ENCODE measurements at places on chromosomes 7 and 10.

- no peak for DNase-seq
Observed at GRCh38 chr7:70317356-70317755, 719.1 kb downstream of the AUTS2 start.

DNA sequence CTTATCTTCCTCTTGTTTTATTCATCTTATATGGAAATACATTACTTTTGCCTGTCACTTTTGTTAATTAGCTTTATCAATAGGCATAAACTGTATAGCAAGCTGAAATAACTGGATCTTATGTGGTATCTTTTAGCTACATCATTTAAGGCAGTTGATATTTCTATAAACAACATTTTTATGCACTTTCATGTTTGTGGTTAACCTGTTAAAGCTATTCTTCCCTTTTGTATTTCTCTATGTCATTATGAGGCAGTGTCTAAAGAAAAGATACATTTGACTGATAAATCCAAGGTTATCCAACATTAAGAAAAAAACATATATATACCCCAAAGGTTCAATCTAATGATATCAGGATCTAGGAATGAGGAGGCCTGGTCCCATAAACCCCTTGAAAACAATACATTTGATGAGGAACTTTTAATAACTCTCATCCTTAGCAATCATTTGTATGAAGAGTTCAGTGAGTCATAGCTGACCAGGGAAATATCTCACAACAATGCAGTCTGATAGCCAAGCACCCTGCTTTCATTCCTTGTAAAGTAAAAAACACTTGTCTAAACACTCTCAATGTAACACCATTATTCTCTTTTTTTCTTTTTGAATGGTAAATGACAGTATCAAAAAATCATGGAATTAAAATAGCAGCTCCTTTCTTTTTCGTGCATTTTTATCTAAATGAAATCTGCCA, 300.9 kb downstream of the NEBL start:
- no peak for DNase-seq

- DNase-seq = no peak
Observed at GRCh38 chr10:49298671-49298982, 343 bp upstream of the C10orf71 start.

- no peak for DNase-seq
Observed at GRCh38 chr7:82209179-82209747, 234.3 kb downstream of the CACNA2D1 start.

- DNase-seq = no peak
Observed at GRCh38 chr7:33792547-33793105, 112.7 kb upstream of the BMPER start.

GRCh38 chr7:155279787-155280445, 17.8 kb upstream of the INSIG1 start:
- DNase-seq = no peak

DNA sequence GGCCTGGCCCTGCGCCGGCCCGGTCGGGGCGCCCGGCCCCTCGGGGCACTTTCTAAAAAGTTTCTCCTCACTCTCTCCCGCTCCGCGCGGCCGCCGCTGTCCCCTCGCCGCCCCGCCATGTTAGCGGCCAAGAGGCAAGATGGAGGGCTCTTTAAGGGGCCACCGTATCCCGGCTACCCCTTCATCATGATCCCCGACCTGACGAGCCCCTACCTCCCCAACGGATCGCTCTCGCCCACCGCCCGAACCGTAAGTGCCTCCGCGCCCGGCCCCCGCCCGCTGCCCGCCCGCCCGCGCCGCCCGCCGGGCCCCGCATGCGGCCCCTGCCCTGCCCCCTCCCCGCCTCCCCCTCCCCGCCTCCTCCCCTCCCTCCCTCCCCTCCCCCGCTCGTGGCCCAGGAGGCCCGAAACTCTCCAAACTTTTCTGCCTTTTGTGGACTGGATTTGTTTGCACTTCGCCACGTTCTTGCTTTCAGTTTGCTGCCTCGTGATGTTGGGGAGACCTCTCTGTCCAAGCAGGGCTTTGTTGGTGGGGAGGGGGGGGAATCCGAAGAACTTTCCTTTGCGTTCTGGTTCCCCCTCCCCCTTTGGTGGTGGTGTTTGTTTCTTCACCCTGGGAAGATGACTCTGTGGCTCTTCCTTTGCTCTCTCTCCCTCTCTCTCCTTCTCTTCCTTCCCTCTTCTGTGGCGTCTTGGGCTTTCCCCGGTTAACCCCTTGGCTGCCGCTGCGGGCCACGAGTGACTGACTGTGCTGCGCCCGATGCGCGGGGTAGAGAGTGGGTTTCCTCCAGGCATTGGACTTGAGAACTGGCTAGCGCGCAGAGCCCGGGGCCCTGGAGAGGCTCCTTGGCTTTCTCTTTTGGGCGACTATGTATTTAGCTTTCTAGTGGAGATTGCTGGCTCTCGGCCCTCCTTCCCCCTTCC, 1.6 kb downstream of the TCF7L2 start:
- peak; percentile 50 for DNase-seq

- no peak for DNase-seq
Observed at GRCh38 chr7:107207459-107207858, 38.7 kb downstream of the HBP1 start.

DNA sequence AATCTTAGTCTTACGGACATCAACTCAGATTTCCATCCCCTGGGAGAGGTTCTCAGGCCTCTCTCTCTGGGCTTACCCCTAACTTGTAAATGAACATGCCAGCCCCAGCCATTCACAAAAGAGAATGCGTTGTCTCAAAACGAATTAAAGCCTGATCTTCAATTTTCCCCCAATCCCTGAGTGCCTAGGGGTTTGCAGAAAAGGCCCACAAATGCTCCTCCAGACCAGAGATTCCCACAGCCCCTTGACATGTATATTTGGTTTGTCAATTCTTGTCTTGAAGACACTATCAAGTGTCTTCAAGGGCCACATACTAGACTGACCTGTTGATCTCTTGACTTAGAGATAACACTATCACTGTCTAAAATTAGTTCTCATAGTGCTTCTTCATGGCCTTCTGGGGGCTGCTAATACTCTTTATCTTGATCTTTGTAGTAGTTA, 11.9 kb upstream of the HOXA13 start:
- DNase-seq = no peak

- DNase-seq = no peak
Observed at GRCh38 chr10:93408783-93409182, 73.4 kb downstream of the MYOF start.

- no peak for DNase-seq
Observed at GRCh38 chr7:148144827-148145226, 445.7 kb upstream of the C7orf33 start.

DNA sequence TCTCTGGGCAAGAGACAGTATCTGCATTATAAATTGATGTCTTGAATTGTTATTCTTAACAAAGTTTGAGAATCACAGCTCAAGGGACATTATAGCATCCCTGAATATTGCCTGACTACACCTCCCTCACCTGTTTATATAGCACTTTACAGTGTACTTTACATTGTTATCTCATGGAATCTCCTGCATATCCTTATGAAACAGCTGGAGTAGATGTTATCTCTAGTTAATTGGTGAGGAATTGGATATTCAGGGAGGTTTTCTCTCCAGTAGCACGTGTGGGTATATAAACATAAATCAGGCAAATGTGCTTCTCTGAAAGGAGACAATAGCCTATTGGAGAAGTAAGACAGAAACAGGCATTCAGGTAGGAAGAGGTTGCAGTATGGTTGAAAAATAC, 117.2 kb downstream of the SRI start:
- no peak for DNase-seq

DNA sequence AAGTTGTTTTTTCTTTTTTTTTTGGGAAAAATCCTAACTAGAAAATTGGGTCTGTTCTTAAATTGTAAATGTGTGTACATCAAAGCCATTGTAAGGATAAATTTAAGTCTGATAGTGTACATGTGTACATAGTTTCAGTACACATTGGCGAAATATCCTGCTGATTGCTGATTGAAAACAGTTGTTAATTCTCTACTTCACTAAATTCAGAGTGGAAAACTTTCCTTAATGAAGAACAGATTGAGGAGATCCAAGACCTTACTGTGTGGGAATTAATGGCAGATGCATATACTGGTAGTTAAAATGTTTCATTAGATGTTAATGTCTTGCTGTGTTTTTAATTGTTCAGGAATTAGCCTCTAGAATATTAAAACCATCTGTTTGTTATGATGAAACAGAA, 506.0 kb downstream of the AUTS2 start:
- DNase-seq = no peak

- DNase-seq = no peak
Observed at GRCh38 chr10:21297603-21298383, 227.7 kb downstream of the SKIDA1 start.

DNA sequence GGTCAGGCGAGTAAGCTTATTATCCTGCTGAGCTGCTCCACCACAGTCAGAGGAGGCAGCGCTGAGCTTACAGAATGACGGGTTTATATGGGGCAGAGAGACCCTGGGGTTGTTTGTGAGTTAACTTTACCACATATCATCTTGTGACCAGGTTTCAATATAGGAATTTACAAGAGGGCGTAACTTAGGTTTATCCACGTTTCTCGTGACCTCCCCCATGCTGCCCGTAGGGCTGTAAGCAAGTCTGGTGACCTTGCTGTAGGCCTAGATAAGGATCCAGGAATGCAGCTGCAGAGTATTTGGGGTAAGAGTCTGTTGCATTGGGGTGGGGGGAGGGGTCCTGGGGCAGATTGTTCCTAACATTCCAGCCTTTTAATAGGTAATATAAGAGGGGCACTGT, 24.6 kb downstream of the SCIN start:
- no peak for DNase-seq

DNA sequence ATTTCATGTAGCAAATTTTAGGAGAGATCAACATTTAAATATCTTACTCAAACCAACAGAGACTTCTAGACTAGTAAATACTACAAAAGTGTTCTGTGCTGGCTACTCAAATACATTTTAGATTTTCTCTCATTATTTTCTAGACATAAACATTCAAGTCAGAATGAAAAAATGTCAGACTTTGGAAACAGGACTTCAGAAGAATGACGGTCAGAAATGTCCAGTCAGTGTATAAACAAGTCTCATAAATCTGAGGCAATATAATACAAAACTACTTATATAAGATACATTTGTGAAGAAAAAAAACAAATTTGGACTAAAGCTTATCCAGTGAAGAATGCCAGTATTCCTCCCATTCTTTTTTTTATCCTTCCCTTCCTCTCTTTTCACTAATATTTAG, 25.9 kb downstream of the RNLS start:
- DNase-seq = no peak

GRCh38 chr7:106071999-106072714, 40.0 kb downstream of the SYPL1 start:
- no peak for DNase-seq

DNA sequence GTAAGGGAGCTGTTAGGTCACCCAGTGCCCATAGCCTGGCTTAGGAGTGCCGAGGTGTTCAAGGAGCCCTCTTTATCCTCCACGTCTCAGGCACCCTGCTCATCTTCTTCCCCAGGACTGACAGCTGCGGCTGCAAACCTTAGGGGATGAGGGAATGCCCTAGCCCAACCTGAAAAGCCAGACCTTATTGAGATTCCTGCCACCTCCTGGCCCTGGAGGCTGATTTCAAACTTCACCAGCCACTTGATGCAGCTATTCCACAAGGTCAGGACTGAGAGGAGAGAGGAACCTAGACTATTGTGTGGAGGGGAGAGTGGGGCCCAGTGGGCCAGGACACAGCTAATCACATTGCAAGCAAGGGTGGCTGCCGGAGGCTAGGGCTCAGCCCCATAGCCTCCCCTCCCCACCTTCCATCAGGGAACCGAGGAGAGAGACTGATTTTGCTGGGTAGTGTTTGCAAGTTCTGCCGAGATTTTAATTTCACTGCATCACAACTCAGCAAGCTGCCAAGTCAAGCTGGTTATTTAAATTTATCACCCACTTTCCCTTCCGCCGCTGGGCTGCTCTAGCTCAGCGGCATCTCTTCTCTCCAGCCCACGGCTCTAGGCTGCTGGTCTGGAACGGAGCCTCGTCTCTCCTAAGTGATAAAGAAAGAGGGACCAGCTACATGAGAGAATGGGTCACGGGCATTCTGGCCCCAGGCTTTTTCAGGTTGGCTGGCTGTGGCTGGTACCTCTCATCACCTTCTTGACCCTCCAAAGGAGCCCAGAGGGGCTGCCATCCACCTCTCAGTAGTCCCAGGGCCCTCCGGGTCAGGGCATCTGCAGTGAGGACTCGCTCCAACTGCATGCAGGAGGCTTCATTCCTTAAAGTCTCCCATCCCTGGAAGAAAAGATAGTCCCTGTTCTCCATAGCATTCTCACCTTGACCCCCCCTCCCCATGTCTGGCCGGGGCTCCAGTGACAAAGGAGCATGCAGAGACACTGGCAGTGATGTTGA, 66.7 kb downstream of the PAX2 start:
- DNase-seq = no peak

DNA sequence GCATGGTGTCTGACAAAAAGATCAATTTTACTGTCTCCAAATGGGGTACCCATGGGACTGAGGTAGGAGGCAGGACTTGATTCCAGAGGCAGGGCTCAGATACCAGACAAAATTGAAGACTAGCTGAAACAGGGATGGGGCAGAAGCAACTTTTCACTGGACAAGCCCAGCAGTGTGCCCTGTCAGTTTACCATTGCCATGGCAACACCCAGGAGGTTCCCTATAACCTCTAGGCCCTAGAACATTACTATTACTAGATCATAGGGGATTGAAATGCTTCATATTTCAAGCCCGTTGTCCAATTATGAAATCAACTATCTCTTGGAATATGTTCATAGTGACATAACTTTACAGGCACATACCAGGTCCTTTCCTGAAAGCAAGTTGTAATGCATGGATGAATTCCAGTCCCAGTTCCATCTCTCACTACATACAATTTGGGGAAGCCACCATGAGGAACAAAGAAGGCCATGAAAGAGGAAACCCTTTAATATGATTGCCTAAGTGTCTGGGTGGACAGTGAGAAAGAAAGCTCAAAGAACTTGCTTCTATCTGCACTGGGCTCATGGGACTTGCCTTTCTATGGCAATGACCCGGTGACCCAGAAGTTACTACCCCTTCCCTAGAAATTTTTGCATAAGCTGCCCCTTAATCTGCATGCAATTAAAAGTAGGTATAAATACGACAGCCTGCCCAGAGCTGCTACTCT, 557.9 kb downstream of the KCNMA1 start:
- DNase-seq = no peak

GRCh38 chr10:62681211-62681940, 123.1 kb upstream of the ADO start:
- DNase-seq = peak; percentile 83

- DNase-seq = no peak
Observed at GRCh38 chr7:5237286-5237685, 45.5 kb upstream of the SLC29A4 start.

DNA sequence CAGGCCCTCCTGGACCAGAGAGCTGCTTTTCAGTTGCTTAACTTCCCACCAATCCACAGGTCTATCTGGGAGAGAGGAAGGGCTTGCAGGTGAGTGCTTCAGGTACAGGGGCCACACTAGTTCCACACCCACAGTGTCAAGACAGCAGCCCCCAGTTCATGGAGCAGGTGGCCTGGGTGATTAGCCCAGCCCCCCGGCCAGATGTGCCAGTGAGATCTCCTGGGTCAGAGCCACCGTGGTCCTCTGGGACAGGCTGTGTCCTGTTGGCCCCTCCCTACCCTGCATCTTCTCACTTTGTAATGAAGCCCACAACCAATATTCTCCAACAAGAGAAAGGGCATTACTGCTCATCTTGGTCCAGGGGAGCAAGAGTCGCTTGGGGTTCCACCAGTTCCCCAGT, 30.6 kb downstream of the DRGX start:
- no peak for DNase-seq

- no peak for DNase-seq
Observed at GRCh38 chr7:40721342-40721949, 586.6 kb downstream of the SUGCT start.
